ENCODE measurements at places on chromosomes 11 and 22. TPM values are rescaled to one million over a fixed set of nuclear protein-coding genes. Genes with fewer than 3 reads are reported as not detected.

DNA sequence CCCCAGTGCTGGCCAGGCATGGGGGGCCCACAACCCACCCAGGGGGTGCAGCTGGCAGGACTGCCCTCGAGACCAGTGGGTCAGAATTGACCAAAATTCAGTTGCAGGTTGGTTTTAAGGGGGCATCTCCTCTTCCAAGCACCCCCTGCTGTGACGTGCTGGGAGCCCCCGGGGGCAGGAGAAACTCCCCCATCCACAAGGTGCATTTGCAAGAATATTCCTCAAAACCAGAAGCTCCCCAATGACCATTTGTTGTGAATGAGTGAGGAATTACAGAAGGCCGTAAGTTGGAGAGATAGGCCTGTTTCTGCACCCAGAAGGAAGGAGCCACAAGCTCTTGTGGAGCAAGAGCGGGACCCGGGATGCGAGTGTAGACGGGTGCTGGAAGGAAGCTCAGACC lies 414.5 kb downstream of the BRD1 start:
- no peak for DNase-seq

The PLAAT5 gene
- total RNA-seq = not detected

The CDHR5 gene
- not detected for total RNA-seq

The LRP4 gene
- 2.9 TPM for total RNA-seq

The CD6 gene
- total RNA-seq = not detected

DNA sequence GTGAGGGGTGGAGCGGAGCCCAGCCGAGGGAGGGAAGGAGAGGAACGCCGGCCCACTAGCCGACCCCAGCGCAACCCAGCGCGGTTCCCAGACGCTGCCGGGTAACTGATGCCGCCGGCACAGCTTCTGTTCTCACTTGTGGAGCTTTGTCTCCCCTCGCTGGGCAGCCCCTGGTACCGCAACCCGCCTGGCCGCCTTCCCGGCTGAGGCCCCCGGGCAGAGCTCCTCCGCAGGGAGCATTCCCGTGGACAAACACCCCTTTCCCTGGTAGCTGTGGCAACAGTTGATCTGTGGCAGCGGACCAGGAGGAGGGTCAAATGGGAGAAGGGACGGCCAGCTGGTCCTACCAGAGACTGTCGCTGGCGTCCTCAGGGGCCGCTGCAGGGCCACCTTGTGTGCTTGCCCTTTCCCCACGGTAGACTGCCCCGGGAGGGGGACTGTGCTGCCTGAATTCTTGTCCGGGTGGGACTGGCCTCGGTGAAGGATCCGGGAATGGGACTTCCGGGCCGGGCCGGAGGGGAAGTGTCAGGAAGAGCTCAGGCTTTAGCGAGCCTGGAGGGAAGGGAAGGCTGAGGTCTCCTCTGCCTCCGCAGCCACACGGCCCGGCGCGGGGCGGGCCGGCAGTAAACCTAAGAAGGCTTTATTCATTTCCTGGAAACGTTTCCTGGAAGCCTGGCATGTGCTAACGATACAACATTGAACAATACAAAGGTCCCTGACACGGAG lies 468.0 kb downstream of the OPCML start:
- DNase-seq = peak; percentile 77

GRCh38 chr11:34053161-34053686 lies 1.7 kb downstream of the CAPRIN1 start:
- DNase-seq = peak; percentile 91

The MS4A8 gene
- not detected for total RNA-seq

GRCh38 chr11:128931668-128932067 lies 11.0 kb downstream of the TP53AIP1 start:
- DNase-seq = no peak

The KLHDC7B gene
- total RNA-seq = not detected

The PDHX gene
- total RNA-seq = 28.1 TPM

GRCh38 chr11:76236092-76236999 lies 30.0 kb upstream of the WNT11 start:
- DNase-seq = peak; percentile 85

DNA sequence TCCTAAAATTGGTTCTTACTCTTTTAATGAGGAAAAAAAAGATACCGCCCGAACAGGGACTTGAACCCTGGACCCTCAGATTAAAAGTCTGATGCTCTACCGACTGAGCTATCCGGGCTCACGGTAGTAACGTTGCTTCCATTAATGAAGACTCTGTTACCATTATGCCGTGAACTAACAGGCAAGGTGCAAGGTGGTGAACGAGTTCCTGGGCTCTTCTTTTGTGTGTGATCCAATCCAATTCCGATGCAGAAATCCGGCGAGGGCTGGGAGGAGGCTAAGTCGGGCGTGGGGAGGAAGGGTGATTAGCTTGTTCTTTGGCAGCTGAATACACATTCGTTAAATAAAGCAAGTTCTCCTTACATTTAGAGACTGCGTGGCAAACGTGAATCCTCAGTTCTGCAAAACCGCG lies 49.0 kb downstream of the OR4D9 start:
- DNase-seq = peak; percentile 67

GRCh38 chr11:2367266-2368160 lies 9.6 kb upstream of the CD81 start:
- DNase-seq = no peak

GRCh38 chr22:46086577-46087335 lies 63.6 kb upstream of the PPARA start:
- DNase-seq = peak; percentile 86

DNA sequence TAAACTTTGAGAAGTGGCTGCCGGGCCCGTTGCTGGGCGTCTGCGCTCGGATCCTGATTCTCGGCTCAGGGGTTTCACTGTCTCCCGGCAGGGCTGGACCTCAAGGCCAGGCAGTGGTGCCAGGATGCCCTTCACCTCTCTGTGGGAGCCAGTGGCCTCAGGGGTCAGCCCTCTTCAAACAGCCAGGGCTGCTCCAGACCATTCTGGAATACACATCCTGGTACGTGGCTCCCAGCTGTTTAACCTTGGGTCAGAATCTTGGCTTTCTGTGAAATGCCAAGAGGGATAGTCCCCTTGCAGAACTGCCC lies 70.5 kb downstream of the MPPED1 start:
- DNase-seq = no peak

DNA sequence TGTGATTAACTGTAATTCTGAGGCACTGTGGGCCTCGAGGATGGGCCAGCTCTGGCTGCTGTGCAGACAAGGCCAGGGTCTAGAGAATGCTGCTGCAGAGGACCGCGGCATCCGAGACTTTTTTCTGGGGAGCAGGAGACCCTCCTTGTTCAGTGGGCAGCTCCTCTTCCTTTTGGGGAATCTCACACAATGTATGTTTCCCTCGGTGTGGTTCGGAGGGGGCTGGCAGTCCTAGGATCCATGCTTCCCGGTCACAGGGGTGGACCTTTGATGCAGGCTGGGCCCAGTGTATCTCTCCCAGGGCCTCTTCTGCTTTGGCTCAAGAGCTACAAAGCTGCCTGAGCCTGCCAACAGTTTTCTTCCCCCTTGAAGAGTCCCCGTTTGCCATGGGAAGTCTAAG lies 31.5 kb downstream of the MYEOV start:
- no peak for DNase-seq

The NPTXR gene
- total RNA-seq = 2.7 TPM

- DNase-seq = no peak
These were observed 31.3 kb upstream of the TXNRD2 start for GRCh38 chr22:19972652-19973550.

- DNase-seq = no peak
These were observed 535.0 kb downstream of the TBC1D22A start for GRCh38 chr22:47297261-47298016.

The MMP8 gene
- not detected for total RNA-seq

DNA sequence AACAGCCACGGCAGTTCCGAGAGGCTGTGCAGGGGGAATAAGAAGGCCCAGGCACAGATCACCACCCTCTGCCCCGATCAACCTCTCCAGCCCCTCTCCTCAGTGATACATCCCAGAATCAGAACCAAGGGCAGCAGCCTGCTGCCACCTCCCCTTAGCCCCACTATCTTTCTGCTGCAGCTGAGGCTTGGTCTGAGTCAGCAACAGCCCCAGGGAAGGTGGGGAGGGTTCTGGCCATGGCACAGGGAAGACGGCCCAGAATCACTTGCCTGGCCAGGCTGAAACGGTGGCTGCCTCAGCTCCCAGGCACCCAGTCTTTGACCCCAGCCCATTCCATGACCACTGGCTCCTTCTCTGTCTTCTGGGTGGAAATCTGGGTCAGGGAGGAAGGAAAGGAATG lies 2.3 kb downstream of the CHID1 start:
- DNase-seq = peak; percentile 34

The ADAMTS8 gene
- total RNA-seq = 0.63 TPM

The KRTAP5-5 gene
- not detected for total RNA-seq

- no peak for DNase-seq
These were observed 1.0 kb upstream of the ALKBH8 start for GRCh38 chr11:107566569-107566968.

DNA sequence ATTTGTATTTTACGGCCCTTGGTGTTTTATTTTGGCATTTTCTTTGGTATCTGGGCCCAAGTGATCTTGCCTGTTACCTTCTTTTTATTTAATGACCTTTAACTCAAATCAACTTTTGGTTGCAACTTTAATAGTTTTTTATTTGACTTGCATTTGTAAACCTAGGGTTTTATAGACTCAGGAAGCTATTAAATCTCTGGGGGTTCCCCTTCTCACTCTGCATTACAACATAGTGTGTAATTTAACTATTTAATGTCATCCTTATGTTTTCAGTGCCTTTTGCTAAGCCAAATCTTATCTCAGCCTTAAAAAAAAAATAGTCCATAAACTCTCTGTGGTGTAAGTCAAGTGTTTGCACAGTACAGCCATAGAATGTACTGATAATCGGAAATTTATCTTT lies 3.4 kb downstream of the FJX1 start:
- DNase-seq = no peak

The GGTLC3 gene
- total RNA-seq = not detected

GRCh38 chr11:105670811-105671210 lies 60.9 kb downstream of the GRIA4 start:
- no peak for DNase-seq

The OR52H1 gene
- not detected for total RNA-seq

The VSIG2 gene
- not detected for total RNA-seq

The BTG4 gene
- not detected for total RNA-seq

DNA sequence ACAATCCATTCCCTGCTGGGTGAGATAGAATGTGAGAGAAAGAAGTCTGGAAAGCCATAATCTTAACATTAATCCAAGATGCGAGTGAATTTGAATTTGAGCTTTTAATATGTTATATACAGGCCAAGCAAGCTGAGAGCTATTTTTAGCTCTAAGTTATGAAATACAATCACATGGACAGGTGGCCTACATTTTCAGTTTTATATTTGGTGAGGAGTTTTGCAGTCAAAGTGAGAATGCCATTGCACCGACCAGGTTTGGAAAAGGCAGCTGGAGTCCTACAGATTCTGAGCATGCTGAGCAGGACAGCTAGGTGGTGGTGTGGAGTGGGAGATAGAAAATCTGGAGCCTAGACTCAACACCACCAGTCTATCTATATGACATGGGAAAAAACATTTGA lies 12.0 kb downstream of the OR5B21 start:
- no peak for DNase-seq

The FXYD6 gene
- total RNA-seq = not detected

- DNase-seq = no peak
These were observed 20.5 kb downstream of the RBFOX2 start for GRCh38 chr22:36008131-36008530.

DNA sequence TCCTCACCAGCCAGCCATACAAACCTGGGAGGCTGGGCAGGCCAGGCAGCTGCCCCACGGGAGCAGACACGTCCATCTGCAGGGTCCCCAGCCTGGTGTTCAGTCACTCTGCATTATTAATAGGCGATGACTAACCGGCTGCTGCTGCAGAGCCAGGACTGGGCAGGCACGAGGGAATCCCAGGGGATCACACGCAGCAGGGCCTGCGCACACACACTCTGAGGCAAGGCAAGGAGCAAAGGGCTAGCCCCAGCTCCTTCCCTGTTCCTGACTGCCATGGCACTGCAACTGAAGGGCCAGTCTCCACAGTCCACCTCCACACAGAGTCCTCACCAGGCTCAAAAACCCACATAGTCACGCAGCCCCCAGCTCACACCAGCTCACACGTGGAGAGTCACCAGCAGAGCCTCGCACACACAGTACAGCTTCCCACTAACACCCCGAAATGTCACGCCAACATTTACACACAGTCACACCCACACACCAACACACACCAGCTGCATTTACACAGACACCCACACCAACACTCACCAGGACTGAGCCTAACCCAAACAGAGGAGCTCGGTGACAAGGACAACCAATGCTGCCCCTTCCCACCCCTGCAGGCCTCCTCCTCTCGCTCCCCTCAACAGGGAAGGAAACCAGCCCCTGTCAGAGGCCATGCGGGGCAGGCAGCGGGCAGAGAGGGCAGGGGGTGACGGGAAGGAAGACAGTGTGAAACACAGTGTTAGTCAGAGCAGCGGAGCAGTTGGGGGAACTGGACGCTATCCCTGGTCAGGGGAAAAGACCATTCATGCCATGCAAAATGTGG lies 47.3 kb downstream of the NRXN2 start:
- peak; percentile 97 for DNase-seq

DNA sequence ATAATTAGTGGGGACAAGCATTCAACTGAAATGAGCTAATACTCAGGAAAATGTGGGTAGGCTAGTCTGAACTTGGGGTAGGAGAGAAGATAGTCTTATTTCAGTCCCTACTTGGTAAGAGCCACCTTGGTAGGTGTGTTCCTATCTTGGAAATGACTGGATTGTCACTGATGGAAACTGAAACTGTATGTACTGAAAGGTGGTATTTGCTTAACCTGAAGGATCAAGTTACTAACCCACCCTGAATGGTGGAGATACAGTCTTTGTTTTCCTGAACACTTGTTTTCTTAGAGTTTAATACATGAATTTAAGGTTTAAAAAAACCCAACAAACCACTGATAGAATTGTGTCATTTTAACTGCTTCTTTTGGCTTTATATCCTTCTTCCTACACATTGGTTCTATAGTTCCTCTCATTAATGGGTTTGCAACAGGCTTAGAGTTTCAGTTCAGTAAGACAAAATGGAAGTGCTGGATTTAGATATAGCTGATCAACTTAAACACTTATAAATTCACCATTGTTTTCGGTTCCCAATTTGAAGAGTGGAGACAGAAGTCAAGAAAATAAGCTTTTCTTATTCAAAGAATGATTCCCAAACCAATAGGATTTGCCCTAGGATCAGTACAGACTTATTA lies 4.2 kb downstream of the FAR1 start:
- DNase-seq = no peak

DNA sequence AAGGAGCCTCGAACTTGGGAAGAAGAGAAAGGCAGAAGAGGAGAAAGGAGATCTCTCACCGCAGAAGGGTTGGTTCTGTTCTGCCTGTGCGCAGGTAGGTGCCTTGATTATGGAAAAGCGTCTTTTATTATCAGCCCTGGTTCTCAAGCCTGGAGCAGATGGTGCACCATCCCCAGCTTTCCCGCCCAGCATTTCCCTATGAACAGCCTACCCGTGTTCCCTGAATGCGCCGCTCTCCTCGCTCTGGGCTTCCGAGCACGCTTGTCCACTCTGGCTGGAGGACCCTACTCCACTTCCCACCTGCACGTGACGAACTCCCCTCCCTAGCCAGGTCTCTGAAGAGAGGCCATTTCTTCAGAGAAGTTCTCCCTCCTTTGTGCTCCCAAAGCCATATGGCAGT lies 15.2 kb downstream of the IGSF9B start:
- DNase-seq = no peak

The LDLRAD3 gene
- 3.3 TPM for total RNA-seq

The TTC28 gene
- total RNA-seq = 41.9 TPM
